ENCODE measurements at places on chromosomes 6 and 20.

DNA sequence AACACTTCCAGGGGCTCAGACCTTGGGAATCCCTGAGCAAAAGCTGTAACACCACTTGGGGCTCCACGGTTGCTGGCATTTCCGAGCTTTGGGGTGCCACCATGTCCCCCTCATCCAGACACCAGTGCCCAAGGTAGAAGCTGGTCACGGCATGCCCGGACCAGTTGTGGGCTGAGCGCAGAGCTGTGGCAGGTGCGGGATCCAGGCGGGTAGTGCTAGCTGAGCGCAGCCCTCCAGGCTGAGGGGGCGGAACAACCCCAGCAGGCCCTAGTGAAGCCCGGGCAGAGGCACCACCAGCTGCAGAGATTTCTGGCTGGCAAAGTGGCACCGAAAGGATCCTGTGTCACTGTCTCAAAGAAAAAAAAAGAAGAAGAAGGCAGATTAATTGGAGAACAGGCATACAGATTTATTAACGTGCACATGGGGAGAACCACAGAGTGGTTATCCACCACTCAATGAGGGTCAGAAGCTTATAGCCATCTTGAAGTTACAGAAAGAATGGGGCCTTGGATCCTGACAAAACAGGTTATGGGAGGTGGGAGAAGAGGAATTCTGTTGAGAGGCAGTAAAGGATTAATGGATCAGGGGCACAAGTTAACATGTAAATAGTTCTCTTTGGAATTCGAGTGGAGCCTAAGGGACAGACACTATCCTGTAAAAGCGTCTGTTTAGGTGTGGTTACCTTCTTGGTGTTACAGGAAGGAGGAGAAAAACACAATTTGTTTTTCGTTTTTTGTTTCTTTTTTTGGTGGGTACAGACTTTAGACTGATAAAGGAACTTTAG is 107.5 kb downstream of the CD24 start:
- no peak for DNase-seq

DNA sequence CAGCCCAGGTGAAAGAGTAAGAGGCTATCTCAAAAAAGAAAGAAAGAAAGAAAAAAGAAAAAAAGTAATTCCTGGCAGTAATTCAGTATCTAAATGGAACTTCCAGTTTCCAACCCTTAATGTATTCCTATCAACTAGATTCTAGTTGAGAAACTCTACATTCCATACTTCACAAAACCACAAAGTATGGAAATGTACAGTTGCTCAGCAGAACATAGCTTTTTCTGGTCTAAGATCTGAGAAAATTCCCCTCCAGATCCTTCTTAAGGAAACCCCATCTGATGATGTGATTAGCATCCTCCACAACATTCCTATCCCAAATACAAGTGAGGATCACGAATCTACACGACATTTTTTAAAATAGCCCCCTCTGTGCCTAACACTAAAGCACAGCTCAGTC is 3.6 kb downstream of the ARMH2 start:
- no peak for DNase-seq

DNA sequence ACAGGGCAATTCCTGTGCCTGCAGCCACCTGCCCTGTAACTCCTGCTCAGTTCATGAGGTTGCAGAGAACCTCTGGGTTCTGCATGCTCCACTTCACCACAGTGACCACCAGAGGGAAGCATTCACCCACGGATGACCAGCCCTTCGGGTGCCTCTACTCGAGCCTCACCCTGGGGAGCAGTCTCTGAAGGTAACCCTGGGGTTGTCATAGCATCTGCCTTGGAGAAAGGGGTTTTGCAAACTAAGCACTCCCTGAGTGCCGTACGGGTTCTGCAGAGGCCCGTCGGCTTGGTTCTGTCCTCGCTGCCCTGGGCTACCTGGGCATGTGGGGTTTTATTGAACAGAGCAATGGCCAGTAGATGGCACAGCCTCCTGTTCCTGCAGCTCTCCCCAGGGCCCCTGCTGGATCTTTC is 10.2 kb upstream of the CST5 start:
- peak; percentile 6 for DNase-seq

- peak; percentile 30 for DNase-seq
Measured at GRCh38 chr6:156662025-156662445, 115.1 kb upstream of the ARID1B start.

GRCh38 chr6:16776394-16777017 is 15.2 kb upstream of the ATXN1 start:
- DNase-seq: no peak

DNA sequence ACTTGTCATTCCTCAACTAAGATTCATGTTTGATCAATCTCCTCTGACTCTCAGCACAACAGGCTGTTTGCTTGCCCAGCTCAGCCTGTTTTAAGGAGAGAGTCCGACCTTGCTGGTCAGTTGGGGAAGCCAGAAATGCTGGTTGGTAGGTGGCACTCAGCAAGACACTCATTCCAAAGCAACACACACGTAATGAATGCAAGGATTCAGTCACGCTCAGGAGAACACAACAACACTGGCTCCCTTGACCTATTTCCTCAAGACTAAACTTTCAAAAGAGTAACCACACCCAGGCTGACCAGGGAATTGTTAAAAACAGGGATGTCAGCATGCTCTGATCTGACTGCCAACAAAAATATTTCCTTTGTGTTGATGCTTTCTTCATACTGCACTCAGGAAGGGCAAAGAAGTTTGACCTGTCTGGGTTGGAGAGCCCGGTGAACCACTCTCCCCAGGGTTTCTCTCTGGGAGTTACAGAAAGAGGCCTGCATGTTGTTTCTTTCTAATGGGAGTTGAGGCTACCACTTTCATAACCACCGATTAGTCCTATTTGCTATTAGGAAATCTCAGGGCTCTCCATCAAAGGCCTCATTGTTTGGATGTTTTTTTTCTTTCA is 25.6 kb upstream of the PREP start:
- no peak for DNase-seq

- DNase-seq: no peak
Measured at GRCh38 chr6:31697555-31697954, 5.6 kb downstream of the ABHD16A start.

DNA sequence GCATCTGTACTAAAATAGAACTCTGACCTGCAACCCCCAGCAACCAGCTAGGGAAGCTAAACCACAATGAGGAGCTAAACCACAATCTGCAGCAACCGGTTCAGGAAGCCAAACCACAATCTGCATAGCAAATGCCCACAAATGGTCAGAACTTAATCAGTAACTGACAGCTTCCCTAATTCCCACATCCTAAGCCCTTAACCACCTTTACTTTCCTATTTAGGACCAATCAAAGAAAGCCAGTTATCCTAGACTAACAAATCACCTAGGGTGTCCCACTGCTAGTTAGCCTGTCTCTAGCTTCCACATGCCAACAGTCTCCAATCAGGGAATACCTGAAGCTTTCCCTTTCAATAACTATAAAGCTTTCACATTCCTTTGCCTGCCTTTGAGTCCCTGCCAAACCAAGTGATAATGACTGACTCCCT is 424.6 kb upstream of the PTCHD4 start:
- peak; percentile 59 for DNase-seq

DNA sequence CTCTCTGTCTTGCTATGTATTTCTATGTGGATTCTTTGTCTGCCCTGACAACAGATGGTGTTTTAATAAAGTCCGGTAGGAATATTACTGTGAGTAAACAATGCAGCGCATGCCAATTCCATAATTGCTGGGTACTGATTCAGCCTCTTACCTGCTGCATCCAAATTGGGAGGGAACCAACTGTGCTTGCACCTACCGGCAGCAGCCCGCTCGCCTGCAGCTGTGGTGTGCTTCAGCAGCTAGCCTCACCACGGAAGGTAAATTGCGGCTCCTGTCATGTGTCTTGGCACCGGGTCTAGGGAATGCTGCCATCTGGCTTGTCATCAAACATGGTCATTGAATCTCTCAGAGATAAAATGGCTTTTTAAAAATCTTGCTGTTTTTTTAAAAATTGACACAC is 704.8 kb upstream of the SLC35B3 start:
- DNase-seq: no peak

DNA sequence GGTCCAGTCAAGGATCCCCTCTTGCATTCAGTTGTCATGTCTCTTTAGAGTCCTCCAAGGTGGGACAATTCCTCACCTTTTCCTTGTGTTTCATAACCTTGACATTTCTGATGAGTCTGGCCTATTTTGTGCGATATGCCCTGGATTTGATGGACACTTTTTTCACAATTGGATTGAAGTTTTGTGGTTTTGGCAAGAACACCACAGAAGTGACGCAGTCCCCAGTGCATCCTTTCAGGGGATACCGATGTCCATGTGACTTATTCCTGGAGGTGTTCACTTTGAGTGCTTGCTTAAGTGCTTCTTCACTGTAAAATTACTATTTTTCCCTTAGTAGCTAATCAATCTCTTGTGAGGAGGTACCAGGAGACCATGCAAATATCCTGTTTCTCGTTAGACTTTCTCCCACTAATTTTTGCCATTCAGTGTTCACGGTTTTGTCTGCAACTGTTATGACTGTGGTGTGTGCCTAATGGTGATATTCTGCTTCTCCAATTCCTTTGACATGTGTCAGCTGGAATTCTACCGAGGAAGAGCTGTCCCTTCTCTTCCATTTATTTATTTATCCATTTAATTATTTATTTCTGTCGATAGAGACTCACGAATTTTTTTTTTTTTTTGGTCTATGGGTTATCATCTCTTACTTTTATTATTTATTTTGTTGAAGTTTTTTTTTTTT is 30.8 kb downstream of the BPIFB4 start:
- DNase-seq: no peak

DNA sequence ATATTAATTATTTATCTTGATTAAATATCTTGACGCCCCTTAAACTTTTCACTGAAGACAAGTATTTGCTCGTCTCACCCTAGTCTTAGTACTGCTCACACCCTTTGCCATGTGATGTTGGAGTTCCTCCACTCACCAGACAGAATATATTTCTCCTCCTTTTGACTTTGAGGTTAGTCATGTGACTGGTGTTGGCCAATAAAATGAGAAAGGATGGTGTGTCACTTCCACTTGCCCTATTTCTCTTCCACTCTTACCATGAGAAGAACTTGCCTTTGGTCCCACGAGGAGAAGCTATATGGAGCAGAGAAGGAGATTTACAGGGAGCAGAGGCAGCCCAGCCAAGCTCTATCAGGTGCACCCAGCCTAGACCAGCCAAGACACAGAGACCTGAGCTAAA is 64.9 kb upstream of the TAB2 start:
- DNase-seq: no peak

GRCh38 chr20:2859330-2860121 is 13.8 kb upstream of the PTPRA start:
- no peak for DNase-seq

- no peak for DNase-seq
Measured at GRCh38 chr6:4381381-4381780, 246.0 kb upstream of the ECI2 start.

All from KG1 (cell line).